CD4-positive, alpha-beta T cell treated with Interleukin-2 at 100 ng/mL for 4 hours (primary cell): ENCODE measurements at places on chromosomes 13 and 19.
A peak's percentile ranks its signal among the peaks of the same experiment; 100 is the strongest.

- DNase-seq: no peak
Observed at GRCh38 chr13:56530096-56530495, 610.6 kb upstream of the PRR20A start.

DNA sequence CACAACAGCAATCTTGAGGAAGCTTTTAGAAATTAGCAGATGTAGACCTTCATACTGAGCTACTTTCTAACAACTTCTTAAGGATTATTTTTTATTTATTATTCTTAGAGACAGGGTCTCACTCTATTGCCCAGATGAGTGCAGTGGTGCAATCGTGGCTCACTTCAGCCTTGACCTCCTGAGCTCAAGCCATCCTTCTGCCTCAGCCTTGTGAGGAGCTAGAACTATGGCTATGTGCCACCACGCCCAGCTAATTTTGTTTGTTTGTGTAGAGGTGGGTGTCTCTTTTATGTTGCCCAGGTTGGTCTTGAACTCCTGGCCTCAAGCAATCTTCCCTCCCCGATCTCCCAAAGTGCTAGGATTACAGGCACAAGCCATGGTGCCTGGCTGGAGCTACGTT, 200.6 kb downstream of the TSHZ3 start:
- no peak for DNase-seq

DNA sequence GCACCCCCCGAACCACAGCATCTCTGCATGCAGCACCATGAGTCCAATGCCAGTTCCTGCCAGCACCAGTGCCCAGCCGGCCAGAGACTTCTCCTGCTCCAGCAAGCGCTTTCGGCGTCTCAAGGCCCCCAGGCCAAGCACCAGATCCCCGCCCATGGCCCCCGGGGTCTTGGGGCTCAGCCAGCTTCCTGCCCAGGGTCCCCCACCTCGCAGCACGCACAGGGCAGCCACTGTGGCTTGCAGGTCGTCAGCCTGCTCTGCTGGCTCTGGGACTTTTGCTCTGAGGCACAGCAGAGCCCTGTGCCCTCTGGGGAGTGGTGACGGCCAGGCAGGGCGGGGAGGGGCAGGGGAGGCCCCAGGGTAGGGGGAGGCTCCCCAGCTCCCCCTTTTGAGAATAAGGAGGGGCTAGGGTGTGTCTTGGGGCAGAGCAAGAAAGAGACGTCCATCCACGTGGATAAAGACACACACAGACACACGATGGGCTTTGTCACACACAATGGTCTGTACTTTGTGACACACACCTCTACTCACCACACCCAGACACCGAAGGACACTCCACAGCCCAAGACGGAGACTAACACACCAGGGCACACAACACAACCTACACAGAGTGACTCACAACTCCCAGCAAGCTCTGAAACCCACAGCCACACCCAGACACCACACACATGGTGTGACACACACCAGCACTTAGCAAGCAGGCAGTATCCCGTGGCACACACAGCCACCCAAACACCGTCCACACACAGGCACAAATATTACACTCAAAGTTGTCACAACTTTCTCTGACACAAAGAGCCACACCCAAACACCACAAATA, at the start of gene KCNN4:
Gene KCNN4, minus strand, starts transcription at position 268 of the 820 bp plus-strand sequence. Its CDS starts 112 bp downstream, at position 156.
- DNase-seq: peak; percentile 88

- DNase-seq: no peak
Observed at GRCh38 chr13:94917824-94918223, 205.5 kb upstream of the SOX21 start.

GRCh38 chr19:38317104-38317612, 1.4 kb upstream of the YIF1B start:
- peak; percentile 40 for DNase-seq

- DNase-seq: no peak
Observed at GRCh38 chr19:31627620-31628365, 278.6 kb upstream of the TSHZ3 start.

DNA sequence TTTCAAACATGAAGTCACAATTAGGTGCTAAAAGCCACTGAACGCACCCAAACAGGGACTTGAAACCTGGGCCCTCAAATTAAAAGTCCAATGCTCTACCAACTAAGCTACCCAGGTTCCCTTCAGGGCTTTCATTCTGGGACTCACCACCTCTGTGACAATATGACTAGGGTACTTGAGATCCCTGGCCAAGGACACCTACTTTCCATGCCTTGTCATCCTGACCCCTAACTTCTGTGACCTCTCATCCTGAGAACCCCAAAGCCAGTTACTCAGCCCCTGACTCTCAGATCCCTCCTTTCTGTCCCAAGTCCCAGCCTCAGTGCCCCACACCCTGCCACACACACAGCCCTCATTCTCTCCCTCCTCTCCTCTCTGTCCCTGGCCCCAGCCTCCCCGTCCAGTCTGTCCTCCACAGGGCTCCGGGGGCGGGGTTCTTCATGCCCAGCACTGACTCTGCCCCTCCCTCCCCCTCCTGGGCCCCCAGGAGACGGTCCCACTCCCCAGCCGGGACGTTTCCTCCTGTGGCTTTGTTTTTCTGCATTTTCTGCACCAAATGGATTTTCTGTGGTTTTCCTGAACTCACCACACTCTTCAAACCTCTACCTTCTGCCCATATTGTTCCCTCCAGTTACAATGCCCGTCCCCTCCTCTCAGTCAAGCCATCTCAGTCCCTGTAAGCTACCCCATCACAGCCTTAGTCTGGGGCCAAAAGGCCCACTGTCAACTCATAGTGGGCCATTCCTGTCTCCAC, 7.0 kb downstream of the RCN3 start:
- DNase-seq: no peak

GRCh38 chr19:21603431-21604231, 98.2 kb downstream of the ZNF429 start:
- DNase-seq: no peak

- DNase-seq: no peak
Observed at GRCh38 chr19:14772995-14773394, 5.4 kb downstream of the ADGRE2 start.

DNA sequence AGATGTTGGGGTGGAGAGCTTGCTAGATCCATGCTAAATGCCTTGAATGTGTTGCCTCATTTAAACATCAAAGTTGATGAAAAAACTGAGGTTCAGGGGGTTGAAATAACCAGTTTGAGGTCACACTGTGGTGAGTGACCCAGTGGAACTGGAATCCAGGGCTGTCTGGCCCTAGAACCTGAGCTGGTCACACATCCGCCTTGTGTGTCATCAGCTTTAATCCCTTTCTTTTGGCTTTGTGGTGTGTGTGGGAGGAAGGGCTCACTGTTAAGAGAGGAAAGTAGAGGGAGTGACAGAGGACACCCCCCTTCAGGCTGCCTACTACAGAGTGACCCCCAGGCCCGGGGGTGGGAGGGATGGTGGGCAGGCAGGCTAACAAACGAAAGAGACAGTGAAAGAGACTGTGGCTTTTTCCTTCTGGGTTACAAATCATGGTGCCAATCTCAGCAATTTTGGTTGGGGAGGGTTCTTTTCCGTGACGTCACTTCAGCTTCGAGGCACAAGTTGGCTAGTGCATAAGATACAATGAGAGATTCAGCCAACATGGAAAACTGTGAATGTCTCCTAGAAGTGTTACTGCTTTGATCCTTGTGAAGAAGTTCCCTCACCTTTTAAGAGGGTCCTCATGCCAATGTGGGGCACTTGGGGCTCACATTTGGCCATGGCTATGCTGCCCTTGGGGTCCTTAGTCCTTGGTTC, 164.9 kb downstream of the DLEU7 start:
- DNase-seq: no peak

GRCh38 chr19:36030264-36031148, 2.2 kb downstream of the CLIP3 start:
- DNase-seq: no peak

DNA sequence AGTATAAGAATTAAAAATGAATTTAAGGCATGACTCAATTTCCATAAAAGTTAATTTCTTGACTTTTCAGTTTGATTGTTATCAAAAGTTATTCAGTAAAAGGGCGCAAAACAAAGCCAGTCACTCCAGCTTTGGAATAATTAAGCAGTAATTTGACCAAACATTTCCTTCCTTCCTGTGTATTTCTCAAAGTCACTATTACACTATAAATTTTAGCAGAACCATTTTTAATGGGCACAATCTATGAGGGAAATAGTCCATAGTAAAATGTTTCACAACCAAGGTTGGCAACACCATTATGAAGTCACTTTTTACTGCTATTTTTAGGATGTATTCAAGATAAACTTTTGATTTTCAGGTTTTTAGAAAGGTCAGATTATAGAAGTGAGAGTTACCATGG, 91.0 kb downstream of the DACH1 start:
- DNase-seq: no peak

DNA sequence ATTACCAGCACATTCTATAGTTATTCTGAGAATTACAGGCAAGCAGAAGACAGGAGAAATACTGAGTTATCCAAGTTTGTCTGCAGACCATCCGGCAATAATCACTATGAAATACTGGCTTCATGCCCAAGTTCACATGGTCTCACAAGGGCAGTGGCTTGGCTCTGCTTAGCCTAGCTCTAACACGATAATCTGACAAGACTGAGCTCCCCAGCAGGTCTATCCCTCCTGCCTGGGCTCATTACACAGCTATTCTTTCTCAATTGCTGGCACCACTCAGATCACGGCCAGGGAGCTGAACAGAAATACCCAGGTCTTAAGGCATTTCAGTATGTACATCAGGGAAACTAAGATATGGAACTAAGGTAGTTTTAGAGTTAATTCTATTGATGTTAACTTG, 361.6 kb upstream of the PCDH20 start:
- no peak for DNase-seq

GRCh38 chr13:72505376-72505775, 222.1 kb downstream of the MZT1 start:
- DNase-seq: no peak

DNA sequence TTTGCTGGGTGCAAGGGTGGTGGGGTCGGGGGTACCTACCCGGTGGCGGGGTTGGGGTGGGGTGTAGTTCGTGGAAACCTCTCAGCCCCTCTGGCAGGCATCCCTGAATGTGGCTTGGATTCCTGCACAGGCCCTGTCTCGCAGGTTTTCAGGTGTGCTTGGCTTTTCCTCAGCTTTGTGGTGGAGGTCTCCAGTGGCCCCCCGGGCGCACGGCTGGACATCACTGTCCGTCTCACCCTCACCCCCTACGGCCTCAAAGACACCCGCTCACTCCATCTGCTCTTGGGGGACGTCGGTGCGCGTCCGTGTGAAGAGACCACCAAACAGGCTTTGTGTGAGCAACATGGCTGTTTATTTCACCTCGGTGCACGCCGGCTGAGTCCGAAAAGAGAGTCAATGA, 44.3 kb downstream of the ZNF146 start:
- DNase-seq: no peak

DNA sequence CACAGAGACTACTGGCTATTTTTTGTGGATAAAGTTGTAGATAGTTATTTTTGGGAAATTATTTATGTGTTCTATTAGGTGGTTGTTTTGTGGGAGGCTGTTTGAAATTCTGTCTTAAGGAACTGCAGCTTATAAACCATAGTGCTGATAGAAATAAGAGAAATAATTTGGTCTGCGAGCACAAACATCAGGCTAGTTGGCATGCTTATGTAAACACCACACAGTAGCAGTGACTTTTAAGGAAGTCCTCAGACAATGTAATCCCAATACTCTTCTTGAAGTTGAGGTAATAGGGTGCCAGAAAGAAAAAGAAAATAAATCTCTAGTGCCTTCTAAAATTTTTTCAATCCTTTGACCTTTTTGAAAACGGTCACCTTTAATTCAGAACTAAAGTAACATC, 23.9 kb downstream of the KL start:
- DNase-seq: no peak

- no peak for DNase-seq
Observed at GRCh38 chr13:43877766-43878165, 1.8 kb downstream of the CCDC122 start.

- no peak for DNase-seq
Observed at GRCh38 chr13:84098273-84098672, 216.0 kb upstream of the SLITRK1 start.

- no peak for DNase-seq
Observed at GRCh38 chr13:87084192-87084591, 587.0 kb upstream of the SLITRK5 start.

DNA sequence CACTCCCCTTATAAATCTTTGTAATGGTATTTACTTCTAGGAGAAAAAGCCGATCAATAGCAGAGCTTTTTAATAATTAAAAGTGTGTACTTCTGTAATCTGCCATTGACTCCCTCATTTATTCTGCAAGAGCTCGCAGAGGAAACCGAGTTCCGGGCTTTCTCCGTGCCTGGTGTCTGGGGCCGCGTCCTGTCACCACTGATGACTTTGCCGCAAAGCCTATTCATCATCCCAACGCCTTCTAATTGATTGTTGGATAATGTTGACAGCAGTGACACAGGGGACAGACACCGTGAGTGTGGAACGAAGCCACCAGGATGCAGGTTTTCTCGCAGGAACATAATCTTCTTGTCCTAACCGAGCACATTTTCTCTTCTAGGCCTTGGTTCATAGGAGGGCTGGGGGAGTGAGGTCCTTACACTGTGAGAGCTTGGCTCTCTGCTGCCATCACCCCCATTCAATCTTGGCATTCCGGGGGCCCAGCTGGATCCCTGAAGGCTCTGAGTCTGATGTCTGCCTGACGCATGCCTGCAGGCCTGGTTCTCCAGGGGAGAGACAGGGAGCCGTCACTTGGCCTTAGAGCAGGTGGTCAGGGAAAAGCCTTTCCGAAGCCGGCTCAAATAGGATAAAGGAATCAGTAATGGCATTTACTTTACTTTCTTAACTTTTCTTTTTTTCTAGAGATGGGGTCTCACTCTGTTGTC, 110.3 kb downstream of the KDM4B start:
- no peak for DNase-seq

- DNase-seq: no peak
Observed at GRCh38 chr13:48539550-48539949, 6.7 kb upstream of the RCBTB2 start.

DNA sequence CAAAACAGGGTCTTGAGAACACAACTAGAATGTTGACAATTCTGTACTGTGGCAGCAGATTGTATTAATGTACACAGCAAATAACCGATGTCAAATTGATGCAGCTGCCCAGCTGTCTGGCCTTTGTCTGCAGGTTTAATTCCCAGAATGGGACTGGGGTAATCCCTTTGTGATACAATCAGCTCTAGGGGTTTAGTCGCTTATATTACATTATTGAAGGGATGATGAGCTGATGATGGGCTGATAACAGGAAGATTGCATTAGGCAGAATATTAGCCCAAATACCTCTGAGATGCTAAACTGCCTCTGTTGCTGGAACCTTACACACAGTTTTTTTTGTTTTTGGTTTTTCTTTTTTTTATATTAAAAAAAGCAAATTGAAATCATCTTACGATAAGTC, 265.0 kb downstream of the RBM26 start:
- no peak for DNase-seq

GRCh38 chr19:18160493-18160970, 7.6 kb downstream of the PIK3R2 start:
- no peak for DNase-seq

GRCh38 chr19:17454576-17455071, 6.1 kb downstream of the NXNL1 start:
- DNase-seq: no peak

DNA sequence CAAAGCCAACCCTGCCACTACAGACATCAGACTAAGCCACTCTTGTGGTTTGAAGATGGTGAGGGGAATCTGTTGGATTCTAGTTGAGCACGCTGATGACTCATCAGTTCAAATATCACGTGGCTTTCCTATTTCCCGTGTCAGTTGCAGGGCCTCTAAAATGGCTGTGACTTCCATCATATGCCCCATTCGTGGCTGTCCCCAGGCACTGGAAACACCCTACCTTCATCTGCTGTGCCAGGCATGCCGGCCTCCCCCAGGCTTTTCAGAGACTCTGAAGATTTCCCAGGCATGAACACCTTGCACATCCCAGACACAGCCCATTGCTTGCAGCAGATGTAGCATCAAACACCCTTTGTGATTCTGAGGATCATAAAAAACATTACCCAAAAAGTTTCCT, 659.9 kb downstream of the UQCRFS1 start:
- DNase-seq: no peak

GRCh38 chr19:48461651-48461981, 6.2 kb downstream of the KCNJ14 start:
- DNase-seq: no peak
